ENCODE measurements at places on chromosomes 2 and 18.

DNA sequence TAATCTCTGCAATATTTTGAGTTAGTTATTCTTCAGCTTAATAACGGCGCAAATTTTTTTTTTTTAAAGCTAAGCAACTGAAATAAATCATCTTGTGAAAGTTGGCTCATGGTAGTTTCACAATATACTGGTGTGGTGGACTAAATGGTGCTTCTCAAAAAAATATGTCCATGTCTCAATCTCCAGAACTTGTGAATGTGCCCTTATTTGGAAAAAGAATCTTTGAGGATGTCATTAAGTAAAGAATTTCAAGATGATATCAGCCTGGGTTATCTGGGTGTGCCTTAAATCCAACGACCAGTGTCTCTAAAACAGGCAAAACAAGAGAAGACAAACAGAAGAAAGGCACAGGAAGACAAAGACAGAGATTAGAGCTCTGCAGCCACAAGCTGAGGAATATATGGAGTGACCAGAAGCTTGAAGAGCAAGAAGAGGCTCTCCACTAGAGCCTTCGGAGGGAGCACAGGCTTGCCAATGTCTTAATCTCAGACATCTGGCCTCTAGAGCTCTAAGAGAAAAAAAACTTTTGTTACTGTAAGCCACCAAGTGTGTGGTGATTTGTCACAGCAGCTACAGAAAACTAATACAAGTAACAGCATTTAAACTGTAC is 71.4 kb downstream of the HNMT start:
- DNase-seq, result no peak

GRCh38 chr2:151886241-151886640 is 58.0 kb upstream of the ARL5A start:
- DNase-seq, result no peak

DNA sequence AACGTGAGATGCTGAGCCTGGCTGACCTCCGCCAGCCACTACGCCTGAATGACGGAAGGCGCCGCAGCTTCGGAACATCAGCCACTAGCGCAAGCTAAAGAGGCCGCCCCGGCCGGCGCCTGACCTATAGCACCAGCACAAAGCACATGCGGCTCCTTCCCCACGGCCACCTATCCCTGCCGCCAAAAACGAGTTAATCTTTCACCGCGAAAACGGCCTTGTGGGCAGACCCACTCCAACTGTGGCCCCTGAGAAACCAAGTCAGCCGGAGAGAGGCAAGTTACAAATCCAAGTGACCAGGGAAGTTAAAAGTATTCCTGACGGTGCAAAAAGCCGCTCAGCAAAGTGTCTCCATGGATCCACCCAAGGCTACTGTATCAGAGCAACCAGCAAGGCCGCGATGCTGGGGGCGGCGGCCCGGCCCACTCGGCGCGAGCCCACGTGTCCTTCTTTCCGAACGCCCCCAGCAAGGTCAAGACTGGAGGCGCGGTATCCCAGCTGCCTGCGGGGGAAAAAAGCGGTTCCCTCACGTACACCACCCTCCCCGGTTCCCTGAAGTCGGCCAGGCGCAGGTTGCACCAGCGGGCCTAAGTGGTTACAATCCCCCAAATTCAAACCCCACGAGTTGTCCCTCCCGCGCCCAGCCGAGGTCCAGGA is 575 bp downstream of the HSPD1 start:
- DNase-seq, result peak; percentile 42

- no peak for DNase-seq
These were observed 230.5 kb downstream of the ZNF521 start for GRCh38 chr18:25121442-25121841.

GRCh38 chr2:29456429-29456828 is 341.2 kb downstream of the CLIP4 start:
- no peak for DNase-seq

GRCh38 chr18:50638884-50639420 is 79.1 kb downstream of the MAPK4 start:
- DNase-seq, result no peak

DNA sequence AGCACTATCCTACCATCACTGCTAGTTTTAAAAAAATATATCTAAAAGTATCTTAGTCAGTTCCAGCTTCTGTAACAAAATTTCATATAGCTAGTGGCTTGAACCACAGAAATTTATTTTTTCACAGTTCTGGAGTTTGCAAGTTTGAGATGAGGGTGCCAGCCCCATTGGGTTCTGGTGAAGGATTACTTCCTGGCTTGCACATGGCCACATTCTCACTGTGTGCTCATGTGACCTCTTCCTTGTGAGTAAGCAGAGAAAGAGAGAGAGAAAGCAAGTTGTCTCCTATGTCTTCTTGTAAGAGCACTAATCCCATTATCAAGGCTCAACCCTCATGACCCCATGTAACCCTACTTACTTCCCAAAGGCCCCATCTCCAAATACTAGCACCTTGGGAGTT is 158.9 kb downstream of the DOK6 start:
- no peak for DNase-seq

- DNase-seq, result no peak
These were observed 130.9 kb upstream of the CAPN13 start for GRCh38 chr2:30938196-30938595.

GRCh38 chr18:13100942-13101658 is 109.9 kb downstream of the CEP192 start:
- no peak for DNase-seq

GRCh38 chr2:190235101-190235500 is 84.5 kb downstream of the HIBCH start:
- DNase-seq, result no peak

GRCh38 chr18:71707985-71708500 is 836.1 kb downstream of the CBLN2 start:
- no peak for DNase-seq

GRCh38 chr2:164920430-164920829 is 34.9 kb downstream of the SLC38A11 start:
- no peak for DNase-seq

GRCh38 chr18:7754725-7755181 is 187.6 kb downstream of the PTPRM start:
- no peak for DNase-seq

- DNase-seq, result no peak
These were observed 517.9 kb downstream of the PLCL1 start for GRCh38 chr2:198322275-198322674.

GRCh38 chr18:79601234-79601633 is 78.4 kb upstream of the CTDP1 start:
- no peak for DNase-seq

GRCh38 chr2:86022661-86023365 is 82.9 kb downstream of the POLR1A start:
- DNase-seq, result no peak

DNA sequence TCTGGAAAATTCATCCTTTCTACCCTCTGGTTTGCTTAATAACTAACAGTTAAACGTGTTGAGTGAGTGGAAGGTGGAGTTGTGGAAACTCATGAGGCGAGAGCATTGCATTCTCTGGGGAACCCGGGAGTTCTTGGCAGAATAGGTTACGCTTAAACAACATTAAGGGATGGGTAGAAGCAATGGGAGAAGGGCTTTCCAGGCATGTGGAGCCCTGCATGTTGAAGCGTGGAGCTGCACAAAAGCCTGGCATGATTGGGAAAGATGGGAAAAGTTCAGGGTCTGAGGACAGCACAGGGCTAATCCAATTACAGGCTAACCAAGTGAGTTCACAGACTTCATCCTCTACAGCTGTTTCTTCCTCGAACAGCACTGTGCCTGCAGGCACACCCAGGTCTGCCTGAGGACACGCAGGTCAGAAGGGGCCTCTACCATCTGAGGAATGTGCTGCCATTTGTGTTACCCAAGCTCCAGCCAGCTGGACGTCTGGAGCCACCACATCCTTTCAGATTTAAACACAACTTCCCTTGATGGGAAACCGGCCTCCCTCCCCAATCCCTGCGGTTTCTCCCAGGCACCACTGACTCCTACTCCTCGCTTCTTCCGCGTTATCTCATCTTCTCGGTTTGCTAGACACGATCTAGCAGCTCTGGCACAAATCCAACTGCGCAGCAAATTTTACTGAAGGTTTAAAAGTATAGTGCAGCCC is 164.2 kb downstream of the ANTXR1 start:
- no peak for DNase-seq

DNA sequence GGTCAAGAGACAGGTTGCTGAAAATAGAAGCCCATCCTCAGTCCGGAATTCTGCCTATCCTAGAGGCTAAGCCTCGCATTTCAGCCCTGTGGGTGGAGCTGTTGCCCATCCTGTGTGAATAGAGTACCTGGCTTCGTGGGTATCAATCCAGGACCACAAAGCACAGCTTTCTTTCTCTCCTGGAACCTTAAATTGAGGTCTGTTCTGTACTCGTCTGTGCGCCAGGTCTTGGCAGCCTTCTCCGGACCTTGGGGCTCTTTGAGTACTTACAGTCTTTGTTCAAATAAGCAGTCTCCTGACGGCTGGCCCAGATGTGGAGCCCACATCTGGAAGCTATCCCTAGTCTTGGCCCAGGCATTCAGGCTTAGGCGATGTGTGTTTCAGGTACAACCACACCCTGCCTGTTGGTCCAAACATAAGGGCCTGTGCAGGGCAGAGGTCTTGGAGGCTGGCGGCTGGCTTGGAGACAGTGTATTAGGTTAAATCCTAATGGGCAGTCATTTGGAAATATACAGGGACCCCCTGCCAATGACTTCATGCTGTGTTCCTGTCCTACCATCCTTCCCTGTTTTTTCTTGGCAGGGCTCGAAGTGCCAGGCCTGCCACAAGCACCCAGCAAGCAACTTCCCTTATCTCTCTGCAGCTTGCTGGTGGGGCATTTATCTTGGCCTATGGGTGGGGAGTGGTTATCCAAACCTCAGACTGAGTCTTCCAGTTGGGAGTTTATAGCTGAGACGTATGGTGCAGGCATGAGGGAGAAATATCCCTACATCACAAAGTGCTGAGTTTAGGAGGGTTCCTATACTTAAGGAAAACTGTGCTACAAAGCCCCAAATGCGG is 294.1 kb downstream of the BCL2 start:
- peak; percentile 52 for DNase-seq

Data from NCI-H748 treated with DMSO at 0.1 percent for 48 hours (cell line).